Right ventricle myocardium inferior (tissue), 1 donor: ENCODE measurements at places on chromosomes 6 and 20.
A peak's percentile ranks its signal among the peaks of the same experiment; 100 is the strongest.

DNA sequence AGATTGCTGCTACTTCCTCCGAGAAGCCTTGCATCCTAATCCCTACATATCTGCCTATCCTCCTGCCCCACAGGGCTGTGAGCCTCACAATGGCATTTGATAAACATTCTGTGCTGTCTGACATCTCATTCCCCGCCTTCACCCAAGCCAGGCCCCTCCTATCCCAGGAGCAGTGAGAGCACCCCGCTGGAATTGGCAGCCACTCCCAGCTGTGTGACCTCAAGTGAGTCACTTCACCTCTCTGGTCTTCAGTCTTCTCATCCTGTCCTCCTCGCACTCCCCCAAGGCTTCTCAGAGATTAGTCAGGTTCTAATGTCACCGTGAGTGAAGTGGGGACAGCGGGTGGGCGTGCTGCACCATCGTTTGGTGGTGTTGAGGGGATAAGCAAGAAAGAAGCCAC is 81.7 kb downstream of the CDH22 start:
- DNase-seq = no peak

DNA sequence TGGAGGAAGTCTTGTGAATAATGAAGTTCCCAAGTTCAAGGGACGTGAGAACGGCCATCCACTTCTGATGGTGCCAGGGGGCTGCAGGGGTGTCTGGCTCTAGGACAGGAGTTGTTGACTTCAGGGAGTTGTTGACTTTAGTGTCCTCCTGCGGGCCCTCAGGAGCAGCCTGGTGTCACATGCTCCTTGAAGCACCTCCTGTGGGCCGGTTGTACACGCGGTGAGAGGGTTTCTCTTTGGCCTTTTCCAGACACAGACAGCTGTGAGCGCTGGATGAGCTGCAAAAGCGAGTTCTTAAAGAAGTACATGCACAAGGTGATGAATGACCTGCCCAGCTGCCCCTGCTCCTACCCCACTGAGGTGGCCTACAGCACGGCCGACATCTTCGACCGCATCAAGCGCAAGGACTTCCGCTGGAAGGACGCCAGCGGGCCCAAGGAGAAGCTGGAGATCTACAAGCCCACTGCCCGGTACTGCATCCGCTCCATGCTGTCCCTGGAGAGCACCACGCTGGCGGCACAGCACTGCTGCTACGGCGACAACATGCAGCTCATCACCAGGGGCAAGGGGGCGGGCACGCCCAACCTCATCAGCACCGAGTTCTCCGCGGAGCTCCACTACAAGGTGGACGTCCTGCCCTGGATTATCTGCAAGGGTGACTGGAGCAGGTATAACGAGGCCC is 77.8 kb downstream of the ISM1 start:
- peak; percentile 63 for DNase-seq

DNA sequence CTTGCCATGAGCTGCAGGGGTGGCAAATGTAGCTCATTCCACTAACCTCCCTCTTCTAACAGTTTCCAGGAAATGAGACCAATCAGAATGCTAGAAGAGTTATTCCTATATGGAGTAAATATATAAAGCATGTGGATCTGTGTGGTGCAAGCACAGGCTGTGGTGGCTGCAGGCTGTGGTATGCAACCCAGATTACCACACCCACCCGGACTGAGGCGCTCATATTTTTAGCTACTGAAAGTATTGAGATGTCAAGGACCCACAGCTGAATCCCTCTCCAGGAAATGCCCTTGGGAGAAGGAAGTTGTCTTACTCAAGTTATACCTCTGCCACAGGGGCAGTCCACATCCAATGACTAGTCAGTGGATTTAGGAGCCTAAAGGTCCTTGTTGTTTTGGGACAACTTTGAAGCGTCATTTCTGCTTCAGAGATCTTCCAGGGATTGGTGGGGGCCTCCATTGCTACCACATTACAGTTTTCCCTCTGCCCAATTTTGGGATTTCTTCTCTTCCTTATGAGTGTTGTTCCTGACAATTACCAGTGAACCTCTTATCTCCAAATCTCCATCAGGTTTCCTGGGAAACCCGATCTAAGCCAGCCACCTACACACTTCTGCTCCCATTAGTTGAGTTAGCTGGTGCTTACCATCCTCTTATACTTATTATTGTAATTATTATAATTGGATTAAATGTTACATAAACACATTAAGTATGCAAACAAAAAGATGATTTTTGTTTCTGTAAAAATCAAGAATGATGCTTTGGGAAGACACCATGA is 12.1 kb upstream of the REPS1 start:
- DNase-seq = no peak

DNA sequence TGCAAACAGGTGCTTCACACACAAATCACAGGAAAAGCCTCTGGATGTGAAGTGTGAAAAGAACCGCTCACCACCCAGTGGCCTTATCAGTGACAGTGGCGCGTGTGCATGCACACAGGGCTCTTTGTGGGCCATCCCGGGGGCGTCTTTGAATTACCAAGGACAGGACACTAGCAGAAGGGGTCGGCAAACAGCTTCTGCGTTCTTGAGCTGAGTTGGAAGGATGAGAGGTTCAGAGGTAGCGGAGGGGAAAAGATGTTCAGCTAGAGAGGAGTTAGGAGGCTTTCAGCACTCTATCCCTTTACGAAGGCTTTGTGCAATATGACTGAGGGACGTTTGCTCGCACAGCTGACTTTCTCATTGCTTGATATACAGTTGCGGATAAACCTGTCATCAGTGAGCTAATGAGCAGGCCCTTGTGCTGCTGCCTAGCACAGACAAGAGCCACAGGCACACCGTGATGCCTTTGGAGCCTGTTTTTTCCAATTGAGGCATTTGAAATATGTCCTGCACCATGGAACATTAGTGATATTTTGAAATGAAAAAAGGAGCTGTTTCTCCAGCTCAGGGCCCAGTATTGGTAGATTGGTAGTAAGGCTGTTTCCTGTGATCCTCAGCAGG is 83.1 kb downstream of the IYD start:
- no peak for DNase-seq

GRCh38 chr6:4970739-4971395 is 33.0 kb downstream of the RPP40 start:
- no peak for DNase-seq

DNA sequence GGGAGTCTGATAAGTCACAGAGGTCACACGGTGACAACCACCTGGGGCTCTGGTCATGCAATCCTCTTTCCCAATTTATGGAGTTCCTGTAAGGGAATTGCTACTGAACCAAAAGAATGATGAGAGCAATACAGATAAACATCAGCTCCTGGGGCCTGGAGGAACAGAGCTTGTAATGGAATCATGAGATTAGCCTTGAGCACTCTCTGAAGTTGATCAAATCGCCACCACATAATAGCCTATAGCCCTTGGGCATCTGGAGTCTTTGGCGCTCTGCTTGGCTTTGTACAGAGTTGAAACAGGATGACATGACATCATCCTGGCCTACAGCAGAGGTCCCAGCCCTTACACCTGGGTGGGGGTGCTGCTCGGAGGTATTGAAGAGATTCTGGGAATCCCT is 154.3 kb upstream of the DTNBP1 start:
- DNase-seq = no peak

DNA sequence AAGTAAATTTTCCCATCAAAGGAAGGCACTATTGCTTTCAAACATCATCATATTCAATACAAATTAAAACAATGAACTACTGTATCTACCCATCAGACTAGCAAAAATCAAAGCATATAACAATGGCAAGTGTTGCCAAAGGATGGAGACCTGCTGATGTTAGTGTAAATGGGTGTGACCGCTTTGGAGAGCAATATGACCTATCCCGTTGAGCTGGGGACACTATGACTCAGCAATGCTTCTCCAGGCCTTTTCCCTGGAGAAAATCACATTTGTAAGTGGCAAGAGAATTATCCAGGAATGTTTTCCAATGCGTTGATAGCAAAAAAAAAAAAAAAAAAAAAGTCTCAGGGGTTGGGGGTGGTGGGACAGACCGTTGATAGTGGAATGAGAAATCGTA is 46.1 kb downstream of the PHACTR3 start:
- DNase-seq = no peak

DNA sequence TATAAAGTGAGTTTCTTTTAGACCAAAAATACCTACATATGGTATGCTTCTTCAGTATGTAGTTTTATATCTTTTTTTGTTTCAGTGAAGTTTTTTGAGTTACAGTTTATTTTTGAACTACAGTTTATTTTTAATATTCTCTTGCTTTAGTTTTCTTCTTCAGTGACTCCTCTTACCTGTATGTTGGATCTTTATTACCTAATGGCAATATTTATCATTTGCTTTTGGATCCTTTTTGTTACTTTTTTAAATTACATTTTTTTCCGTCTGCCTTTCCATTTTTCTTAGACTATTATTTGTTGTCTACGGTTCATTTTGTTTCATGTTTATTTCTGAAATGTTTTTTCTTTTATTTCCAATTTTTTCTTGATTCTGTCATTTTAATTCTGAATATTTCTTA is 71.9 kb downstream of the SMAP1 start:
- no peak for DNase-seq

- no peak for DNase-seq
Measured at GRCh38 chr20:1567392-1568162, 10.1 kb upstream of the SIRPD start.

GRCh38 chr6:104623052-104623690 is 236.5 kb downstream of the HACE1 start:
- DNase-seq = no peak

DNA sequence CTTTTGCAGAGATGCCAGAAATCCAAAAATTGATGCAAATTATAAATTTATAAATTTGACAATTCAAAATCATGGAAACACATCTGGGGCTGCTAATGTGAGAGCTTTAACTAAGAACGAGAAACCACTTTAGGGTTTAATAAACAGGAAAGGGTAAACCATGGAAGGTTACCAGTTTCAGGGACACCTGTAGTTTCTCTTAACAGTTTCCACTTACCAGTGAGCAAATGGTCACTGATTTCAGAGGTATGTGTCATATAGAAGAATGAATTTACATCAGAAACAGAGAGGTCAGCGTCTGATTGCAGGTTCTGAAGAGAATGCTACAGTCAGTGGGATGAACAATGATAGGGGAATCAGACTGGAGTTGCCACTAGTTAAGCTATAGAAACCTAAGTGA is 24.8 kb upstream of the PCSK2 start:
- DNase-seq = no peak

DNA sequence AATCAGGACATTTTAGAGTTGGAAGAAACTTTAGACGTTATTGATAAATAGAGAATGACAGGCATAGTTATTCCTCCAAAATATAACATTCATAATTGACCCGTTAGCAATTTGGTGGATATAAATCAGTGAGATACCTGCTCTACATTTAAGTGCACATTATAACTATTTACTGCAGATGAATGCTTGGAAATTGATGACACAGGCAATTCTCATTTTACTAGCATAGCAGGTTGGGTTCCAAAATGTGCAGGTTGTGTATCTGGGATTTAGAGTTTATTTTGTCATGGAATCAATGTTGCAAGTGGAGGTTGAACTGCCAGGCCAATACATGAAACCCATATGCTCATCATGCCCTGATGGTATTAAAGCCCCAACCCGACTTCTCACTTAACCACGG is 44.4 kb upstream of the PROKR2 start:
- no peak for DNase-seq

- no peak for DNase-seq
Measured at GRCh38 chr6:56909115-56909907, 45.6 kb upstream of the BEND6 start.

DNA sequence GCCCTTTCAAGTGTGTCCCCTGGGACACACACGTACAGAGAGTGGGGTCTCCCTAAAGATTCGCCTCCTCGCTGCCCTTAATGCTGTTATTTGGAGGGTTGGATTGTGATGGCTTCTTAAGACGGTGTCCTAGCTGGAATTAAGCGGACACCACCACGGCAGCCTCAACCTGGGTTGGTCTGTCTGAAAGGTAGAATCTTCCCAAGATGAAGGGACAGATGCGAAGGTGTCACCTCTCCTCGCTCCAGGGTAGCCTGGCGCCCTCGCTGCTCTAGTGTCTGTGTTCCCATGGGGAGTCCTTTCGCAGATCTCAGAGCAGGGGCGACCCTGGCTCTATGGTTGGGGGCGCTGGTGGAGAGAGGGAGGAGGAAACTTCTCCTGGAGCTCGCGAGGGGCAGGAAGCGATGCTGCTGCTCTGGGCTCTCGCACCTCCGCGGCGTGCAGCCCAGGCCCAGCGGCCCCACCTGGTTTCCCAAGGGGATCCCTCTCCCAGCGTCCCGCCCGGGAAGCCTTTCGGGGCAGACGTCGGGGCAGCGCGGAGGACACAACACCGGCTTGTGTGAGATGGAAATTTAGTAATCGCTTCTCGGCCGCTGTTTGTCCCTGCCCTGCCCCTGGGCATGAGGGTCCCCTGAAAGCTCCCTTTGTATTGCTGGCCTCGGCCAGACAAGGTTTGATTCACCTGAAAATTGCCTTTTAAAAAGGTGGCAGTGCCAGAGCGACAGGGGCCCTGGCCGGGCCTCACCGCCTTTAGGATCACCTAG is 1.7 kb downstream of the RSPO3 start:
- DNase-seq = peak; percentile 61

DNA sequence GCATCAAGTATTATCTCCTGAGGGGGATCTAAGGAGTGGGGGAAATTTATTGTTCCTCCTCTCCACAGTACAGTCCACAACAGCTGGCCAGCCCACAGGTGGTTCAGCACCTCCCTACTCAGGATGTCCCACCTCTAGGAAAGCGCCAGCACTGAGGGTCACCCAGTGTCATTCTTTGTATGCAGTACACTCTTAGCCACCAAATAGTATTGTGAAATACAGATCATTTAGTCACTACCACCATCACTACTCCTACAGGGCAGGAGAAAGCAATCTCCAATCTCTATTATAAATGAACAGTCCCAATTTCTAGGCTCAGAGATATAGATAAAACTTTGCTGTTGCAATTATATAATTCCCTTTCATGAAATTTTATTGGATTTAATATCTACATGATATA is 6.3 kb upstream of the ZNF76 start:
- no peak for DNase-seq

DNA sequence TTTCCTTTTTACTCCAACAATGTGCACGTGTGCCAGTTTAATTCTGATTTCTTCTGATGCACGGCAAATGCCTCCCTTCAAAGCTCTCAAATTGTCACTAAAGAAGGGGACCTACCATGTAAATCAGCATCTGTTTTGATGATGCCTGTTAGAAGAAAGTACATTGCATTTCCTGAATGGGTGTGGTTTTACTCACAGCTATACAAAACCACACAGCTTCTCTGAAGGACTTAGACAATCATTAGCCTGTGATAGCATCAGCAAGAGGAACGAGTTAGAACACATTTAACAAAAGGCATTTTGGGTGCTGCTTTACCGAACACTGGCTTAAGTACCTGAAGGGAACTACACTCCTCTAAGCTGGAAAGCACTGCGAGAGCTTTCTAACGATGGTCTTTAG is 109.4 kb downstream of the ATXN1 start:
- DNase-seq = no peak

- DNase-seq = no peak
Measured at GRCh38 chr6:108559884-108560462, 744 bp upstream of the FOXO3 start.

DNA sequence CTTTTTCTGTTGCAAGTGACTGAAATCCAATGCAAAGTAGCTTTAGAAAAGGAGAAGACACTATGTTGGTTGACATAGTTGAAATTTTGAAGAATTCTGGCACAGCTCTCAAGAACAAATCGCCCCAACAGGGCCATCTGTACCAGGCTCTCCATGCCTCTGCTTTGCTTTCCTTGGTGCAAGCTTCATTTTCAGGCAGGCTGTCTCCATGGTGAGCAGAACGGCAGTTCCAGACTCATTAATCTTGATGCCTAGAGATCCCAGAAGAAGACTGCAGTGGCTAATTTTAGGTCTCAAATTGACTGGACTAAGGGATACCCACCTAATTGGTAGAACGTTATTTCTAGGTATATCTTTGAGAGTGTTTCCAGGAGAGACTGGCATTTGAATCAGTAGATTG is 950.7 kb upstream of the FLRT3 start:
- DNase-seq = no peak

- DNase-seq = no peak
Measured at GRCh38 chr6:80792151-80792550, 685.7 kb downstream of the BCKDHB start.
